Activated CD4-positive, CD25-positive, alpha-beta regulatory T cell (primary cell): ENCODE measurements at places on chromosomes 5 and 9.

DNA sequence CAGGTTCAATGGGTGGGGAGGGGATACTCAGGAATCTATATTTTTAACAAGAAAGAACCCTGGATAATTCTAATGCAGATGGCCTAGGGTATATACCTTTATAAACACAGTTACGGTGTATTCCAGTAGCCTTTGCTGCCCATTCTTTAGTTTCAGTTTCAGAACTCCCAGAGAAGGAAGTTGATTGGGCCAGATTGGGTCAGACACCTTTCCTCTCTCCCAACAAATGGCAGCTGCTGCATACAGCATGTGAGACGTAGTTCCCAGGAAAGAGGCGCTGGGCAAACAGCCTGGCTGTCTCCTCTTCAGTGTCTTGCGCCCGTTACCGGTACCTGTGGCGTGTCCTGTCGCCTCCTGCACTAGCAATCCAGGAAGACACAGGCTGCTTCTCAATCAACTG lies 20.4 kb downstream of the ACO1 start:
- DNase-seq: no peak

DNA sequence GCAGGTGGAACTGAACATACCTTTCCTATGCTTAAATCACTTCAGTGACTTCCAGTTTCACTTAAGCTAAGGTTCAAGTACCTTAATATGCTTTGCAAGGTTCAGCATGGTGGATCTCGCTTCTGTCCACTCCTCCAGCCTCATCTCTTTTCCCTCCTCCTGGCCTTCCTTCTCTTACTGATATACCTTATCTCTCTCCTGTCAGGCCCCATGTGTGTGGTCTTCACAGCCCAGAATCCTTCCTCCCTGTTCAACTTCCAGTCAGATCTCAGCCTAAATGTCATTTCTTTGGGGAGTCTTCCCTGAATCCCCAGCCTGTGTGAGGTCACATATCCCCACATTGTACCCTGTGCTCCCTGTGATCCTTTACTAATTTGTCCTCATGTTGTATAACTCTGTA lies 87.7 kb downstream of the ANGPTL2 start:
- no peak for DNase-seq

GRCh38 chr9:113675475-113675941 lies 200.6 kb upstream of the ZNF618 start:
- no peak for DNase-seq

- DNase-seq: no peak
Observed at GRCh38 chr5:137221943-137222342, 277.2 kb downstream of the SPOCK1 start.

DNA sequence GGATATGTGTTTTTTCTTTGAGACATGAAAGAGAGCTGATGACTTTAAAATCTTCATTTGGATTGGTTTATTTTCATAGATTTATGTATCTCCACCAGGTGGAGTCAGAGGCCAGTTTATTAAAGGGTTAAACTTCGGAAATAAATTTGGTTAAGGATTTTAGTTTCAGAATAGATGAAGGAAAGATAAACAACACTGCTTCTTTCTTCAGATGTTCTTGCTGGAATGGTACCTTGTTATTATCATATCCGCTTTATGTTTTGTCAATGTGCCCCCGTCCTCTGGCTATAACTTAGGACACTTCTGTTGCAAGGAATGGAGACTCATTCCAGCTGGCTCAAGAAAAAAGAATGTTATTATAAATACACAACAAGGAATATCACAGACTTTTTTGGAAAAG lies 81.2 kb downstream of the ALDH1A1 start:
- DNase-seq: no peak
